SJSA1 (cell line): ENCODE measurements at places on chromosomes 3 and 15.

- no peak overlapping the region for H3K27ac ChIP-seq
- H3K4me1 ChIP-seq, result no peaks in the 10 kb centered on the region
- no peak overlapping the region for H3K4me3 ChIP-seq
- H3K36me3 ChIP-seq, result no peaks in the 10 kb centered on the region
Measured at GRCh38 chr3:192237992-192238608, 489.2 kb downstream of the FGF12 start.

DNA sequence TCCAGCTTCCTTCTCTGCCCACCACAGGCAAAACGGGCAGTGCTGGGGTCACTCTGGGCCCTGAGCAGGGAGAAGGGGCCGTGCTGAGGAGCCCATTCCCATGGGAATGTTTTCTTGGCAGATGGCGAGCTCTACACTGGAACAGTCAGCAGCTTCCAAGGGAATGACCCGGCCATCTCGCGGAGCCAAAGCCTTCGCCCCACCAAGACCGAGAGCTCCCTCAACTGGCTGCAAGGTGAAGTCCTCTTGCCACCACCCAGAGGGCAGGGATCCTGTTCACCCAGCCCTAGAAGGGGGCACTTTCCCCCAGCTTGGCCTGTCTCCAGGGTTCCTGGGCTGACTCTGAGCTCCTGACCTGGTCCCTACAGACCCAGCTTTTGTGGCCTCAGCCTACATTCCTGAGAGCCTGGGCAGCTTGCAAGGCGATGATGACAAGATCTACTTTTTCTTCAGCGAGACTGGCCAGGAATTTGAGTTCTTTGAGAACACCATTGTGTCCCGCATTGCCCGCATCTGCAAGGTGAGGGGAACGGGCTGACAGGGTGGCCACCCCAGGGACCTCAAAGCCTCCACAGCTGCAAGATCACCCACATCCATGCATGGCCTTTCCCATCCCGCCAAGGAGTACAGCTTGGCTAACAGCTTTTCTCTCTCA lies 12.4 kb downstream of the CIB1 start:
- H3K36me3 ChIP-seq, result peaks cover 17% of the 10 kb centered on the region
- H3K27me3 ChIP-seq, result no peaks in the 10 kb centered on the region
- peak; percentile 56 for DNase-seq
- H3K4me1 ChIP-seq, result peaks cover 8% of the 10 kb centered on the region
- no peak overlapping the region for H3K4me3 ChIP-seq

DNA sequence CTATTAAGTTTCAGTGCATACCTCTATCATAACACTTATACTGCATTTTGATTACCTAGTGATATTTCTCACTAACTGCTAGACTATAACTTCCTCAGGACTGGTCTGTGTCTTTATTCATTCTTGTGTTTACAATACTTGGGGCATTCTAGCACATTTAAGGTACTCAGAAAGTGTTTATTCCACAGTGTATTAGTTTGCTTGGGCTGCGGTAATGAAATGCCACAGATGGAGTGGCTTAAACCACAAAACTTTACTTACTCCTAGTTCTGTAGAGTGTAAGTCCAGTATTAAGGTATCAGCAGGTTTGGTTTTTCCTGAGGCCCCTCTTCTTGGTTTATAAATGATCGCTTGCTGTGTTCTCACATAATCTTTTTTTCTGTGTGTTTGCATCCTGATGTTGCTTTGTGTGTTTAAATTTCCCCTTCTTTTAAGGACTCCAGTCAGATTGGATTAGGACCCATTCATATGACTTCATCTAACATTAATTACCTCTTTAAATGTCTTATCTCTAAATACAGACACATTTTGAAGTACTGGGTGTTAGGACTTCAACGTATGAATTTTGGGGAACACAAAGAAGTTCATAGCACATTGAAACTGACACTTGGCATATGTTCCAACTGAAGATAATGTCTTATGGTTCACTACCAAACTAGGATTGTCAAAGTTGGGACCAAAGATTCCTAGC lies 23.9 kb downstream of the RNF111 start:
- H3K4me3 ChIP-seq, result no peak overlapping the region
- H3K4me1 ChIP-seq, result no peaks in the 10 kb centered on the region
- no peaks in the 10 kb centered on the region for H3K27me3 ChIP-seq
- peak; percentile 15 for DNase-seq
- peaks cover 2% of the 10 kb centered on the region for H3K36me3 ChIP-seq

DNA sequence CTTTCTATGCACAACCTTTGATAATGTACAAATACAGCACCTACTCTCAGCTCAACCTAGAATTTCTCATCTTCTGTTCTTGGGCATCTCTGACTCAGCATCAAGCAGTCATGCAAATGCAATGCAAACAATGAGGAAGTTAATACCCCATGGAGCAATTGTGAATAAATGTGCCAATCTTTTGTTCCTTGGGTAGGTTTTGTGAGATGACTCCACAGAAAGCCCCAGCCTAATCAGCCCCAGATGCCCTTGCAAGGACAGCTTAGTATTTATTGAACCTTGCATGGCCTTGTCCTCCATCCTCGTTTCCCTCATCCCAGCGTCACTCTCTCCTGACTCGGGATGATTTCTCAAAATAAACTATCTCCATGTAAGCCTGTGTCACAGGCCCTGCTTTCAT lies 494.7 kb upstream of the NECTIN3 start:
- no peak overlapping the region for H3K4me3 ChIP-seq
- no peaks in the 10 kb centered on the region for H3K36me3 ChIP-seq
- H3K27ac ChIP-seq, result peak overlapping the region; percentile 92
- no peaks in the 10 kb centered on the region for H3K27me3 ChIP-seq
- peak; percentile 92 for DNase-seq

- no peaks in the 10 kb centered on the region for H3K36me3 ChIP-seq
- no peaks in the 10 kb centered on the region for H3K4me1 ChIP-seq
- no peak overlapping the region for H3K4me3 ChIP-seq
- DNase-seq, result no peak
- no peak overlapping the region for H3K27ac ChIP-seq
Measured at GRCh38 chr3:72756900-72757299, 91.3 kb downstream of the SHQ1 start.

DNA sequence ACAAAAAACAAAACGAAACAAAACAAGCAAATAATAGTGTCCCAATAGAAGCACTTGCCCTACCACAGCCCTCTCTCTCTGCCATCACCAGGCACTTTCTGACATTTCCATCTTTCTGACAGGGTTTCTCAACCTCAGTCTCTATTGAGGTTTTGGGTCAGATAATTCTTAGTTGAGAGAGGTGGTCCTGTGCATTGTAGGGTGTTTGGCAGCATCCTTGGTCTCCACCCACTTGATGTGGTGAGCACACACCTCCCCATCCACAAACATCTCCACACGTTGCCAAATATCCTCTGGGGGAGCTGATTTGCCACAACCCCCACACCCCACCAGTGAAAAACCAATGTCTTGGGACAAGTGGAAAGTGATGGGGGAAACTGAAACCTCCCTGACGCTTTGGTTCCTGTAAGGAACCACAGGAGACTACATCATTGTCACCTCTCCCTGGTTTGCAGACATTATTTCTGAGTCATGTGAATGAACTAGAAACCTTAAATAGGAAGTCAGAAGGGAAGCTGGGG lies 733.7 kb upstream of the CFAP20DC start:
- H3K4me3 ChIP-seq, result no peak overlapping the region
- no peaks in the 10 kb centered on the region for H3K27me3 ChIP-seq
- no peaks in the 10 kb centered on the region for H3K4me1 ChIP-seq
- H3K27ac ChIP-seq, result no peak overlapping the region
- H3K36me3 ChIP-seq, result no peaks in the 10 kb centered on the region

DNA sequence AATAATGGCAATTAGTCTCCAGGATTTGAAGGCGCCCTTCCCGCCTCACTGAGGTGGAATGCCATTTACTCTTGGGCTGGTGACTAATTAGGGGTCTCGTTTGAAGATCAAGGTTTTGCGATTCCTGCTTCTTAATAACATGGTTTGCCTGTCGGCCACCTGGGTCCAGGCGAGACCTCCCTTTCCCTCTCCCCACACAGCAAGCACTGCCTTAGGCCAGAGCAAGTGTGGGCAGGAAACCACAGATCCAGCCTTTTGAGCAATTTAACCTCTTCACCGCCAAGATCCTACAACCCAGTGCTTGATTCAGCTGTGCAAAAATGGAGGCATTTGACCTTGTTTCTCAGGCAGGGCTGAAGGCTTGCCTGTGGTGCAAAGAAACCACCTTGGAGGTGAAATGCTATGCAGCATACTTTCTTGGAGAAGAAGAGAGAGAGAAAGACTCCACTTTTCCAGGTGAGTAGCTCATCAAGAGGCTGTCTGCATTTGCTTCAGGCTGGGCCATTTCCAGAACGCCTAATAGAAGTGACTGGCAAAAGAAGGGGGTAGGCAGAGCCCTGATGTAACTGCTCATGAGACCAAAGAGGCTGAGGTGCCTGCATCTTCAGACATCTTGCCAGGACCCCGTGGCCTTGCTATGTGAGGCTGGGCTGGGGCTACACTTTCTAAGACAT lies 34.1 kb upstream of the WNT5A start:
- no peaks in the 10 kb centered on the region for H3K27me3 ChIP-seq
- no peak overlapping the region for H3K27ac ChIP-seq
- H3K4me3 ChIP-seq, result no peak overlapping the region
- peaks cover 54% of the 10 kb centered on the region for H3K4me1 ChIP-seq
- DNase-seq, result no peak
- no peaks in the 10 kb centered on the region for H3K36me3 ChIP-seq

GRCh38 chr3:56410576-56410975 lies 57.7 kb downstream of the ERC2 start:
- DNase-seq, result no peak
- no peak overlapping the region for H3K4me3 ChIP-seq
- H3K27me3 ChIP-seq, result no peaks in the 10 kb centered on the region
- no peaks in the 10 kb centered on the region for H3K36me3 ChIP-seq
- H3K27ac ChIP-seq, result no peak overlapping the region

- DNase-seq, result no peak
- H3K27ac ChIP-seq, result no peak overlapping the region
- H3K4me1 ChIP-seq, result peaks cover 11% of the 10 kb centered on the region
- no peak overlapping the region for H3K4me3 ChIP-seq
Measured at GRCh38 chr3:8761866-8762265, 7.5 kb downstream of the OXTR start.

- no peak for DNase-seq
- H3K27me3 ChIP-seq, result no peaks in the 10 kb centered on the region
- H3K27ac ChIP-seq, result no peak overlapping the region
- H3K4me1 ChIP-seq, result peaks cover 9% of the 10 kb centered on the region; the same call in 1 of the 2 replicates
Measured at GRCh38 chr3:43735618-43736017, 44.9 kb downstream of the ABHD5 start.

- H3K27ac ChIP-seq, result no peak overlapping the region
- no peaks in the 10 kb centered on the region for H3K36me3 ChIP-seq
- no peak overlapping the region for H3K4me3 ChIP-seq
- peaks cover 14% of the 10 kb centered on the region for H3K4me1 ChIP-seq
Measured at GRCh38 chr3:50630877-50631276, 13.9 kb downstream of the MAPKAPK3 start.

DNA sequence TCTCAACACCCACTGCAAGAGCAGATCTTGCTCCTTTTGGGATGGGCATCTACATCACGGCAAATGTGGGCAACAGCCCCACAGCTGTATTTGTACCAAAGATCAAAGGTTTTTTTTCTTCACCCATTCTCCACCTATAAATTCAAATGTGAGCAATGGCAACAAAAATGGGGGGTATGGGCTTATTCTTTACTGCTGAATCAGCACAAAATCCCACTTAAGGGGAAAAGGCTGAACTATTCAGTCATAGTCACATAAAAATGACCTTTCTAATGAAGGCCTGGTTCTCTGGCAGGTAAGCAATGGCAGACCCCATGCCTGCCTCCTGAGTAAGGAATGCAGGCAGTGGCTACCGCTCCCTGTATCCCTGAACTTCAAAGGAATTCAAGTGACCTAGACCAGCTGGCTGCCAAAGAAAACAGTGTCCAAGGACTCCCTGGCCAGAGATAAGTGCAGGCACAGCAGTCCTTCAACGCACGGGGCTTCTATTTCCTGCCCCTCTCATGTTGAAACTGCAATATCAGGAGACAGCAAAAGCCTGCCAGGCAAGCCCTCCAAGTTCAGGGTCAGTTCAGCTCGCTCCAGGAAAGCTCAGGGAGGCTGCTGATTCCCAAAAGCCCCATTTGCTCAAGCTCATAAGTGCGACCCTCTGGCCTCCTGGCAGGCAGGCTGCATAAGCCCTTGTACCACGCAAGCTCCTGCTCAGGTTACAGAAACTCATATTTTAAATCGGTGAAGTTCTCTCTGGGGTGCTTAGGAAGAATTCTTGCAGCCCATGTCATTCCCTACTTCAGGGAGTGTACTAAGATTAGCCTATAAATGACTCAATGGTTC lies 134.1 kb downstream of the PDZRN3 start:
- H3K4me1 ChIP-seq, result peaks cover 8% of the 10 kb centered on the region
- H3K27ac ChIP-seq, result no peak overlapping the region
- H3K36me3 ChIP-seq, result no peaks in the 10 kb centered on the region
- H3K27me3 ChIP-seq, result no peaks in the 10 kb centered on the region
- DNase-seq, result no peak

- H3K36me3 ChIP-seq, result no peaks in the 10 kb centered on the region
- H3K27ac ChIP-seq, result no peak within 1 kb of the TSS
- peaks cover 15% of the 10 kb centered on the region for H3K4me1 ChIP-seq
- peak within 1 kb of the TSS; percentile 46 for H3K4me3 ChIP-seq
- DNase-seq, result no peak
Measured at GRCh38 chr3:9951962-9952805, at the start of gene PRRT3. TSS of gene PRRT3 (minus strand) at chr3:9952408. CDS start at chr3:9950115, 2,293 bp downstream.

DNA sequence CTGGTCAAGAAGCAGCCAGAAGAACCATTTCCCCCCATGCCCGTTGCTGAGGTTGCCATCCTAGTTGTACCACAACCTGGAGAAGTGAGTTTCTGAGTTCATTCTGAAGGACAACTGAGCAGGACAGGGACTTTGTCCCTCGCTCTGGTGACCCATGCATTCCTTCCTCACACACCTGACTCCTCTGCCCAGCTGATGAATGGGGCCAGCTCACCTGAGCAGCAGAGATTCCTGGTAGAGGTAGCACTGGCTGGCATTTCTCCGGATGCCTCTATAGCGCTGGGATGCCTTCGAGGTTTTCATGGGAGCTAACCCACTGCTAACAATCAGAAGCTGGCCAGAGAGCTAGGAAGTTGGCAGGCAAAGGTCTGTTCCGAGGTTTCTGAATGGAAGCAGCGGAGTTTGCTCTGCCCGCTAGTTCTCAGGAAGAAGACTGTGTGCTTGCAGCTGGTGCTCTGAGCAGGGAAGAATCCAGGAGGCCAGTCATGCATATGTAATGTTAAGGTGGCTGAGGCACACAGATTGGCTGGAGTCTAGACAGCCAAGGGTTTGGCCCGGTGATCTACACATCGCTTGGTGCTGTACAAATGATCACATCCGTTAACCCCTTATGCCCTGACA lies at the start of gene TMC3:
TSS of gene TMC3 (minus strand) at position 439 of the 621 bp plus-strand sequence. CDS start at position 303, 136 bp downstream.
- H3K27ac ChIP-seq, result no peak within 1 kb of the TSS
- no peak within 1 kb of the TSS for H3K4me3 ChIP-seq
- no peaks in the 10 kb centered on the region for H3K4me1 ChIP-seq

GRCh38 chr15:67054676-67055075 lies 10.7 kb upstream of the SMAD3 start:
- peaks cover 22% of the 10 kb centered on the region for H3K4me1 ChIP-seq
- H3K4me3 ChIP-seq, result no peak overlapping the region

- H3K27ac ChIP-seq, result no peak overlapping the region
- H3K27me3 ChIP-seq, result no peaks in the 10 kb centered on the region
- H3K4me3 ChIP-seq, result no peak overlapping the region
- DNase-seq, result no peak
Measured at GRCh38 chr3:139994891-139995290, 59.9 kb downstream of the CLSTN2 start.
